ENCODE measurements at places on chromosomes 4 and X. TPM values are rescaled to one million over a fixed set of nuclear protein-coding genes. Genes with fewer than 3 reads are reported as not detected.
A peak's percentile ranks its signal among the peaks of the same experiment; 100 is the strongest.

The ADH1B gene
- total RNA-seq: not detected

The ZNF827 gene
- 35.7 TPM for total RNA-seq

The OSTC gene
- 240 TPM for total RNA-seq

The CTSO gene
- 3.7 TPM for total RNA-seq

The GPR82 gene
- total RNA-seq: not detected

The SUPT20HL2 gene
- not detected for total RNA-seq

The JADE3 gene
- total RNA-seq: 9.5 TPM

The MAGEB10 gene
- not detected for total RNA-seq

DNA sequence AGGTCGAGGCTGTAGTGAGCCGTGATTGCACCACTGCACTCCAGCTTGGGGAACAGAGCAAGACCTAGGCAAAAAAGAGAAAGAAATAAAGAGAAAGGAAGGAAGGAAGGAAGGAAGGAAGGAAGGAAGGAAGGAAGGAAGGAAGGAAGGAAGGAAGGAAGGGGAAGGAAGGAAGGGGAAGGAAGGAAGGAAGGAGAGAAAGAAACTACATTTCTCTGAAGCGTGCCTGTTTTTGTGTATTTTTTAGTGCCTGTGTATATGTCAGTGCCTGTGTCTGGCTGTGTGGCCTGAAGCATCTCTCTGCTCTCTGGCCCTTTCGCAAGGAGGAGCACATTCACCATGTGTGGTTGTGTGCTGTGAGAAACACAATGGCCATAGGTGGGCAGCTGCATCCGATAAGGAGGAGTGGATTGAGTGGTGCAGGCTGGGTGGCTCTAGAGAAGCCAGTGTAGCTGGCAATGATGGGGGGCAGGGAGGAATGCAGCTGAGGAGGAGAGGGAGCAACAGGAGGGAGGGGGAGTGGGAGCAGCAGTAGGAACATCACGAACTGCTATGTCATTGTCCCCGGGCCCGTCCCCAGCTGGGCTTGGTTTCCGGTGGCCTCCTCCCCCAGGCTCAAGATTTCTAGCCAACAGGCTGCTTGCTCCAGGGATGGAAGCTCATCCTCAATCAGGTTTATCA is 11.4 kb downstream of the SYN1 start:
- no peak for DNase-seq

DNA sequence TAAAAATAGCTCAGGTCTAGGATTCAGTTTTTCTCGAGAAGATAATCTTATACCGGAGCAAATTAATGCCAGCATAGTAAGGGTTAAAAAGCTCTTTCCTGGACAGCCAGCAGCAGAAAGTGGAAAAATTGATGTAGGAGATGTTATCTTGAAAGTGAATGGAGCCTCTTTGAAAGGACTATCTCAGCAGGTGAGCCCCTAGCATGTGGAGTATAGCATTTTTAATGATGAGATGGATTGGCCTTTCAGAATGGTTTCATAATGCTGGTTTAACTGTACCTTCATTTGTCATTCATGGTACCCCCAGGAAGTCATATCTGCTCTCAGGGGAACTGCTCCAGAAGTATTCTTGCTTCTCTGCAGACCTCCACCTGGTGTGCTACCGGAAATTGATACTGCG is 79.4 kb downstream of the SLC10A6 start:
- DNase-seq: no peak

DNA sequence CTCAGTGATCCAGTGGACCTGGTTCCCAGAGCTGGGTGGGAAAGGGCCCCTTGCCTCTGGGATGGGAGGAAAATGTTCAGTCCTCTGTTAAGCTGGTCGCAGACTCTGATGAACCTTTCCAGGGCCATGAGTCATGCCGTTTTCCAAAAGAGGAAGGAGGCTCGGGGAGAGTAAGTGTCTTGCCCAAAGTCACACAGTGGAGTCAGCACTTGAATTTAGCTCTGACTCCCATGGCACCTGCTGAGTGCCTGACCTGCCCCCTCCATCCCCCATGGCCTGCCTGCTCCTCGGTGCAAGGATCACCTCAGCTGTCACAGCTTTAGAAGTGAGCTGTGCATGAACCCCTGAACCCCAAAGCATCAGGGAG is 14.0 kb upstream of the KIAA0232 start:
- peak; percentile 32 for DNase-seq

- DNase-seq: no peak
Observed at GRCh38 chr4:8819473-8820177, 52.0 kb downstream of the HMX1 start.

GRCh38 chr4:14726441-14726840 is 275.8 kb upstream of the CPEB2 start:
- no peak for DNase-seq

- DNase-seq: peak; percentile 23
Observed at GRCh38 chrX:119399772-119400101, 601 bp downstream of the SLC25A43 start.

GRCh38 chr4:152972821-152973628 is 36.9 kb downstream of the FHDC1 start:
- peak; percentile 100 for DNase-seq

GRCh38 chr4:44985152-44985551 is 258.8 kb upstream of the GNPDA2 start:
- no peak for DNase-seq

DNA sequence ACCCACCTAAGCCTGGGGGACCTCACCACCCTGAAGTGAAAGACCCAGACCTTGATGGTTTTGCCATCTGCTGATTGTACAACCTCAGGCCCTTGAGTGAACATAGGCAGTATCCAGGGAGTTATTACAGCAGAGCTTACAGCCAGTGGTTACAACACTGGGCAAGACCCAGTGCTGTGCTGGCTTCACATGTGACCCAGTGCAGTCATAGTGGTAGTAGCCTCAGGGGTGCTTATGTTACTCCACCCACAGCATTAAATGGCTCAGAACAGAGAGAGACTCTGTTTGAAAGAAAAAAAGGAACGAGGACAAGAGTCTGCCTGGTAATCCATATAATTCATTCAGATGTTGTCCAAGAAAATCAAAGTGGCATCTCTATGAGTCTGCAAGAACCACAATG is 45.2 kb upstream of the DACH2 start:
- no peak for DNase-seq

DNA sequence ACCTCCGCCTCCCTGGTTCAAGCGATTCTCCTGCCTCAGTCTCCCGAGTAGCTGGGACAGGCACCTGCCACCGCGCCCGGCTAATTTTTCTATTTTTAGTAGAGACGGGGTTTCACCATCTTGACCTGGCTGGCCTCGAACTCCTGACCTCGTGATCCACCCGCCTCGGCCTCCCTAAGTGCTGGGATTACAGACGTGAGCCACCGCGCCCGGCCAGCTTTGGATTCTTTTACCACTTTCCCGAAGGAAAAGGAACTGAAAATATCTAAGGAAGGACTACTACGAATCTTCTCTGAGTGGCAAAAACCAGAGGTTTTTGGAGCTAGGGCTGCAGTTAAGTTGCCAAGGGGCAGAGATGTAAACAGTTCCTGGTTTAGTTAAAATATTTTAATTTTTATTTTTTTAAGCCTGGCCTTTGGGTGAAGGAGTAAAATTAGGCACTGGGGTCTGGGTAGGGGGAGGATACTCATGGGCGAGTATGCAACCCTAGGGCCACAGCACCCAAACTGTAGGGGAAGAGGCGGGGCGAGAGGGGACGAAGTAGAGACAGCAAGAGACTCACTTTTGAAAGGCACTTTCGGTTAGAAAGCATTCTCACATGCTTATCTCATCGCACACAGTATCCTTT is 525 bp upstream of the CISD2 start:
- no peak for DNase-seq

DNA sequence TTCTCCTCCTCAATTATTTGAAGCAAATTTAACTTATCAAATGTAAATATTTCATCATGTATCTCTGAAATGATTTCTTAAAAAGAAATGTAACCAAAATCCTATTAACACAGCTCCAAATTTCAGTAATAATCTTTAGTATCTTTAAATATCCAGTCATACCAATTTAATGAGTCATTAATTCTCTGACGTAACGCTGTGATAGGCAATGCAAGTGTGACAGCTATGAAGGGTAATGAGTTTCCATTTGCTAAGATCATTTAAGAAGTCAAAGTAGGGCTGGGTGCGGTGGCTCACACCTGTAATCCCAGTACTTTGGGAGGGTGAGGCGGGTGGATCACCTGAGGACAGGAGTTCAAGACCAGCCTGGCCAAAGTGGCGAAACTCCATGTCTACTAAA is 15.6 kb downstream of the RPS3A start:
- DNase-seq: peak; percentile 47

GRCh38 chr4:141576585-141577110 is 59.7 kb upstream of the IL15 start:
- no peak for DNase-seq

DNA sequence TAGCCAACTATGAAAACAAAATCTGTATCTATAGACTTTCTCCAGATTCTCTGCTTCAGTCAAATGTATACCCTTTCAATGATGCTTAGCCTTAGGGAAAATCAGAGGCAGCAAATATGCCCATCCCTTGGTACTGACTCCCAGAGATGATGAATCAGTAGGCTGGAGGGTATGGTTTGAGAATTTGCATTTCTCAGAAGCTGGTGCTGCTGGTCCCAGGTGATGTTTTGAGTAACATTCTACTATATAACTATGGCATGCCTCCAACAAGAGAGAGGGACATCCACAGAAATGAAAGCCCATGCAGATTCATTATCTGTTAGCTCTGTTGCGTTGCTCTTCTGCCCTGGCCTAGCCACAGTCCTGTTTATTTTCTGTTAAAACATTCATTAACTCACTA is 13.6 kb downstream of the TNIP3 start:
- DNase-seq: no peak

GRCh38 chrX:2608638-2609430 is 82.3 kb upstream of the CD99 start:
- peak; percentile 67 for DNase-seq

DNA sequence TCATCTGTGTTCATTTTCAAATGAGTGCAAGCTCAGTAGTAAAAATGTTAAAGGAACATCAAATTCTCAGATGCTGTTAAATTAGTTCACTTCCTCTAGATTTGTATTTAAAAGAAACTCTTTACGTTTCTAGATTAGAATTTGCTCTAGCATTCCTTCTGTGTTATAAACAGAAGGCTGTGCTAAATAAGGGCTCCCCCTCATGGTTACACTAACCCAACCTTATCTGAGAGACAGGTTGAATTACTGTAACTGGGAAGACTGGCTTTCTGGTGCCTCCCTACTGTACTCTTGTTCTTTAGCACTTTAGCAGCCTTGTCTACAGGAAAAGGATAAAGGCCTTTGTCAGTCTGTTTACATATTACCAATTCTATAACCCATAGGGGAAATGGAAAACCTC is 56.8 kb downstream of the RXFP1 start:
- DNase-seq: peak; percentile 14
